Right ventricle myocardium superior (tissue), 1 donor: ENCODE measurements at places on chromosomes 6 and 20.

DNA sequence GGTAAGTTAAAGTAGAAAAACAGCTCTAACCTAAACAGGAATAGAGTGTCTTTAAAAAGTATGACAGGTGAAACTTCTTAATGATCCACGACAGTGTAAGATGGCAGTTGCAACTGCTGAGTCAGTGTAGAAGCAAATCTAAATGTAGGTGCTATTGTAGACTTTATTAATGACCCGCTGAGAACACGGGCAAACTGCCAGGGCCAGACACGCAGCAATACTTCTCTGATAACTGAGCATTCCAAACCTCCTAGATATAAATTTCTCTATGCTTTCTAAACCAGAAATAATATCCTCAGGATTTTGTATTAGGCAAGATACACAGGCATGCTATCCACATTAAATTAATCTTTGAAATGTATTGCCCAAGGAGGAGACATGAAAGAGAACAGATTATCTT lies 1076.4 kb downstream of the HACE1 start:
- no peak for DNase-seq

- DNase-seq: no peak
Observed at GRCh38 chr20:32558526-32558925, 26.6 kb downstream of the NOL4L start.

DNA sequence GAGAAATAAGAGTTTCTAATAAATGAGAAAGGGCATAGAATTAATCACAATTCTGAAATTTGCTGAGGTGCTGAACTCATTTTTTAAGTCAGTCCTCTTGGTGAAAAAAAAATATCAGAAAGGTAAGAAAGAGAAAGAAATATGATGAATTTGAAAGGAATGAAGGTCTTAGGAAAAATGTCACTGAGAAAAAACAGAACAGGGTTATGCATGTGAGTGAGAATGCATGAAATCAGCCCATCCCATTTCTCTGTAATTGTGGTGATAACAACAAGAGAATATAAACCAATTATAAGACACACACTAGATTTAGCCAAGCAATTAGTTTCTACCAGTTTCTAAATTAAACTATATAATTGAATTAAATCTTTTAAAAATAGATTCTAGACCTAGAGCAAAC lies 138.9 kb downstream of the TBX18 start:
- no peak for DNase-seq

DNA sequence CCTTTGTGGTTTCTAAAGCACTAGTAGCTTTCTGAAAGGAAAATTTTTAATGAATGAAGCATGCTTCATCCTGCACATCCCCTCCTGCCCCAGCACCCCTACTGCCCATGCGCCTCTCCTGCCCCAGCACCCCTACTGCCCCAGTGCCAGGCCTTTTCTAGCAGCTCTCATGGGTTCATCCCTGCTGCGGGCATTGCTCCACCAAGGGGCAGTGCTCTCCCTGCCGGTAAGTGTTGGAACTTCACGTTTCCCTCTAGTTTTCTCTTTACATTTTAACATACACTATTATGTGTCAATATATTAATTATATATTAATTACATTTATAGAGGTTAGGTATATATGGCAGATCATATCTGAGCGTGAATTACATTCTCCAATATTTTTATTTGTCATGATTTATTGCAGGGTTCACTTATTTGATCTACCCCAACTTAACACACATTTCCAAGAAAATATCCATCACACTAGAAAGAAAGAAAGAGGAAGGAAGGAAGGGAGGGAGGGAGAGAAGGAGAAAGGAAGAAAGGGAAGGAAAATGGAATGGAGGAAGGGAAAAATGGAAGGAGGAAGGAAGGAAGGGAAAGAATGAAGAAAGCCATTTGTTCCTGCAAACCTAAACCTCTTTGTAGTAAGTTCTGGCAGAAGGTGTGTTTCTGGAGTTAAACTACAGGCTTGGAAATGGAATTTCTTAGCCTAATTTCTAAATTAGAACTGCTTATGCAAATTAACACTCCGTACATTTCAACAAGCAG lies 46.8 kb downstream of the CEP43 start:
- DNase-seq: no peak

DNA sequence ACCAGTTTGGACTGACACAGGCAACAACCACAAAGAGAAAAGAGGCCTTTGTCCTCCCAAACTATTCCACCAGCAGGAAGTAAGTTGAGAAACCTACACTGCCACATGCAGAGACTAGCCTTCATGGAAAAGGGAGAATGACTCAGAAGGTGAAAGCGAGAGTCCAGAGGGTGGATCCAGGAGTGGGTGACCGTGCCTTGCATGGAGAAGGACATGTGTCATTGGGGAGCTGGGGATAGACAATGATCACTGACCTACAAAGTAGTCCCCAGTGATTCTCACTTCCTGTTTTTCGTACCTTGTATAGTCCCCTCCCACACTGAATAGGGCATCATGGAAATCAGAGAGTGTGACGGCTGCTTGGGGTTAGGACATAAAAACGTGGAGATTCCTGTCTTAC lies 91.9 kb downstream of the MYLK4 start:
- DNase-seq: no peak

- DNase-seq: no peak
Observed at GRCh38 chr6:156660389-156660788, 116.8 kb upstream of the ARID1B start.
